Smooth muscle cell of the pulmonary artery (primary cell): ENCODE measurements at places on chromosomes 13 and 19. TPM values are rescaled to one million over a fixed set of nuclear protein-coding genes. Genes with fewer than 3 reads are reported as not detected.

Gene LIM2
- not detected in 2 replicates for total RNA-seq

Gene NAPSA
- 0.33 and 0.36 TPM in 2 replicates for total RNA-seq

Gene SIGLEC10
- total RNA-seq, result not detected in 2 replicates

Gene FKBP8
- 299 and 304 TPM in 2 replicates for total RNA-seq

Gene DCLK1
- 1.7 and 11.8 TPM in 2 replicates for total RNA-seq

Gene ZNF649
- 4.7 and 5.4 TPM in 2 replicates for total RNA-seq

Gene SHD
- total RNA-seq, result not detected in 2 replicates

Gene ZNF493
- 21.8 and 27.4 TPM in 2 replicates for total RNA-seq

Gene MBD3L3
- not detected in 2 replicates for total RNA-seq

Gene ZGLP1
- total RNA-seq, result 0.46 and 0.59 TPM in 2 replicates

Gene CYP2F1
- not detected in 2 replicates for total RNA-seq

Gene SCN1B
- total RNA-seq, result 10.6 and 15.9 TPM in 2 replicates

Gene RPL18A
- 884 and 1,013 TPM in 2 replicates for total RNA-seq

Gene ZNF730
- 0.17 and 0.26 TPM in 2 replicates for total RNA-seq

Gene PEX11G
- 1.8 and 2.0 TPM in 2 replicates for total RNA-seq

Gene TPTE2
- not detected in 2 replicates for total RNA-seq

Gene CGB8
- total RNA-seq, result not detected in 2 replicates

Gene ATP8B3
- 1.8 TPM in 2 replicates for total RNA-seq

Gene SIGLEC12
- total RNA-seq, result not detected in 2 replicates

Gene SPINT2
- 10.9 and 17.7 TPM in 2 replicates for total RNA-seq

Gene FUT1
- 0.13 TPM in 2 replicates for total RNA-seq

Gene CD177
- 0.76 TPM in 1 of 2 replicates, not detected in the other for total RNA-seq

Gene SPACA4
- total RNA-seq, result not detected in 2 replicates

Gene POU2F2
- total RNA-seq, result 0.26 and 2.5 TPM in 2 replicates

Gene ERF
- 22.8 and 28.2 TPM in 2 replicates for total RNA-seq

Gene SLC10A2
- total RNA-seq, result not detected in 2 replicates
